Thoracic aorta endothelial cell (primary cell): ENCODE measurements at places on chromosomes 2 and 18. TPM values are rescaled to one million over a fixed set of nuclear protein-coding genes. Genes with fewer than 3 reads are reported as not detected.

The SFT2D3 gene
- 3.2 and 4.9 TPM in 2 replicates for total RNA-seq

The IL1R1 gene
- total RNA-seq, result 5.4 and 10.9 TPM in 2 replicates

The GREB1L gene
- total RNA-seq, result 1.1 and 1.7 TPM in 2 replicates

The TRIM43 gene
- total RNA-seq, result 0.07 TPM in 1 of 2 replicates, not detected in the other

The KCNG3 gene
- under 0.01 TPM in 1 of 2 replicates, not detected in the other for total RNA-seq

The GAREM1 gene
- total RNA-seq, result 1.1 and 1.9 TPM in 2 replicates

The IKZF2 gene
- 0.93 and 1.9 TPM in 2 replicates for total RNA-seq
